ENCODE measurements at places on chromosomes 12 and 14.

DNA sequence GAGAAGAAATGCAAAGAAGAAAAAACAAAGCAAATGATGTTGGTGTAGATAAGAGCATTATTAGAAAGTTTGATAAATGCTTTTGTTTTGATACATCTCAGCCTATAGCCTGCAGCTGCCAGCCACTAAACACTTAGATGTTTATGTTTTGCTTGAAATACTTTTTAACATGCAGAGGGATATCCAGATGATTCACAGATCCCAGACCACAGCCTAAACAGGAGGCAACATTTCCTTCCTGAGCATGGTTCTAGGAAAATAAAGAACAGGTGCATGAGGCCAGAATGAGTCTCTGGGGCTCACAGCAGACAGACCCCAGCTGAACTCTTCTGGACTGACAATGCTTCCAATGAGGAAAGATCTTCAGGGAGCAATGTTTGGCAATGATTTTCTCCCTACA lies 103.7 kb upstream of the EEA1 start:
- DNase-seq: no peak

GRCh38 chr12:82638324-82638723 lies 48.4 kb upstream of the TMTC2 start:
- no peak for DNase-seq

DNA sequence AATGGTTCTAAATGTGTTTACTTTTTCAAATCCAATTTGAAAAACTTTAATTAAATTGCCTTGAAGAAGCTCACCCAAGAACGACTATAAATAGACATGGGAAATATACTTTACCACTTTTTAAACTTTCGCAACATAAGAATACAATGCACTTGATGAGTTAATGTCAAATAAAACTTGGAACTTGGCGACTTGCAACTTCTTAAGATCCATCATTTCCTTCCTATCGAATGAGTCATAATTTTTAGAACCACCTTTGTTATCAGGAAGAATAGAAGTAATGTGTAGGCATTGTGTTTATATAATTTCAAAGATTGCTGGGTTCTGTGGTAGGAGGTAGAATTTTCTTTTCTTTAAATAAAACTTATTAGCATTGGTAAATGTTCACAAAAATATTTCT lies 1417.4 kb upstream of the FLRT2 start:
- DNase-seq: no peak

GRCh38 chr14:104510794-104511611 lies 68.6 kb upstream of the C14orf180 start:
- no peak for DNase-seq

GRCh38 chr12:69685810-69686209 lies 13.3 kb downstream of the BEST3 start:
- DNase-seq: no peak

GRCh38 chr12:94172031-94172430 lies 23.7 kb downstream of the PLXNC1 start:
- no peak for DNase-seq

- DNase-seq: no peak
Observed at GRCh38 chr12:102756530-102756929, 160.5 kb downstream of the PAH start.

GRCh38 chr12:48183091-48183875 lies at the start of gene CCDC184:
CCDC184 (plus strand) TSS chr12:48183644; CDS start chr12:48184123, 479 bp downstream.
- DNase-seq: peak; percentile 67

DNA sequence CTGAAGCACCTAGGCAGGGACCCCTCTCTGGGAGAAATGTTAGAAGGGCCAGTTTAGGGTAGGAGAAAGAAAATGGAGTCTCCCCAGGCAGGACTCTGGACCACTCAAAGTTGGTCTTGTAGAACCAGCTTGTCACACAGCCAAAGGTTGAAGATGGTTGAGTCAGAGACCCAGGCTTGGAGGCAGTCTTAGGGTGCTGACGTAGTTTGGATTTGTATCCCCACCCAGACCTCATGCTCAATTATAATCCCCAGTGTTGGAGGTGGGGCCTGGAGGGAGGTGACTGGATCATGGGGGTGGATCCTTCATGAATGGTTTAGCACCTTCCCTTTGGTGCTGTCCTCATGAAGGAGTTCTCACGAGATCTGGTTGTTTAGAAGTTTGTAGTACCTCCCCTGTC lies 121.2 kb downstream of the CRACR2A start:
- DNase-seq: no peak

DNA sequence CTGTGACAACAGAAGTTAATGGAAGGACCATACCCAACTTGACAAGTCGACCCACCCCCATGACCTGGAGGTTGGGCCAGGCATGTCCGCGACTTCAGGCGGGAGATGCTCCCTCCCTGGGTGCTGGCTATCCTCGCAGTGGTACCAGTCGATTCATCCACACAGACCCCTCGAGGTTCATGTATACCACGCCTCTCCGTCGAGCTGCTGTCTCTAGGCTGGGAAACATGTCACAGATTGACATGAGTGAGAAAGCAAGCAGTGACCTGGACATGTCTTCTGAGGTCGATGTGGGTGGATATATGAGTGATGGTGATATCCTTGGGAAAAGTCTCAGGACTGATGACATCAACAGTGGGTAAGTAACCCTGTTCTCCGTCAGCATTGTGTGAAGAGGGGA lies 220.1 kb downstream of the NAV3 start:
- DNase-seq: no peak

GRCh38 chr12:43758247-43758727 lies 303 bp downstream of the PUS7L start:
- DNase-seq: no peak

- DNase-seq: no peak
Observed at GRCh38 chr12:95083471-95083870, 10.1 kb upstream of the NR2C1 start.

- DNase-seq: no peak
Observed at GRCh38 chr12:106894774-106895173, 60.9 kb upstream of the TMEM263 start.

GRCh38 chr12:64595863-64596793 lies 14.2 kb upstream of the RASSF3 start:
- no peak for DNase-seq

- no peak for DNase-seq
Observed at GRCh38 chr14:68956724-68957123, 22.4 kb downstream of the ACTN1 start.

GRCh38 chr14:22200977-22201605 lies 387.9 kb downstream of the DAD1 start:
- DNase-seq: no peak

DNA sequence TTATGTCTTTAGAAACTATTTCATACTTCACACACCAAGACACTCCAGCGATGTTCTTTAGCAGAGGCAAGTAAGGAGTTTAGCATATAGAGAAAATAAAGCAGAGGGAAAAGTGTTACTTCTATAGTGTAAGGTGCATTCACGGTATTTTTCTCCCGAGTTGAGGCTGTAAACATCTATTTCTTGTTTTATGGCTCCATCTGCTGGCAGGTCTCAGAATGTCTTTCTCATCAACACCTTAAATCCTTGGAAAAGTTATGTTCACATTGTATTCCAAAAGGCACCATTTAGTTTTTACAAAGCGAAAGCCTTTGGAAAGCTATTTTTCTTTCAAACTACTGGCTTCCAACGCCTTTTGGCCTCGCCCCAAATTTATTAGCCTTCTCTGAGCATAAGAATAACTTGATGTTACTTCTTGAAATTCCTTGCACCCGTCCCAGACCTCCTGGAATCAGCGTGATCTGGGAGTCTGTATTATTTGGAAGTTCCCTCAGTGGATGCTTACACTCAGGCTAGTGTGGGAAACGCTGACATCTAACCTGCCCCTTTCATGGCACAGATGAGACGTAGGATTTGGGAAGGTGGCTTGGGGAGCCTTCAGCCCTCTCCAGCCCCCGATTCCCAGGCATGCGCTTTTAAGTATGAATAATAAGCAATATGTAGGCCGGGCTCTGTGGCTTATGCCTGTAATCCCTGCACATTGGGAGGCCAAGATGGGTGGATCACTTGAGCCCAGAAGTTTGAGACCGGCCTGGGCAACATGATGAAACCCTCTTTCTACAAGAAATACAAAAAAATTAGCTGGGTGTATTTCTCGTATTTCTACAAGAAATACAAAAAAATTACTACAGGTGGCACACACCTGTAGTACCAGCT lies 1.9 kb upstream of the PIWIL1 start:
- DNase-seq: peak; percentile 28

GRCh38 chr14:64580467-64580866 lies 30.7 kb downstream of the PPP1R36 start:
- DNase-seq: no peak

DNA sequence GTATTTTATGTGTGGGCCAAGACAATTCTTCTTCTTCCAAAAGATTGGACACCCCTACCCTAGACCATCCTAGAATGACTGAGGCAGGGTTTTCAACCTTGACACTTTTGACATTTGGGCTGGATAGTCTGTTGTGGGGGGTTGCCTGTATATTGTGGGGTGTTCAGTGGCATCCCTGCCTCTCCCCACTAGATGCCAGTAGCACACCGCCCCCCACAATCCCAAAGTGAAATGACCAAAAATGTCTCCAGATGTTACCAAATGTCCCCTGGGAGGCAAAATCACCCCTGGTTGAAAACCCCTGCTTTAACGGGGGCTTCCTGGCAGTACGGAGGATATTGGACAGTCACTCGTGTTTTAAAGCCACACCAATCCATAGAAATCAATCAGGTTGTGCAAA lies 219.6 kb downstream of the PHETA1 start:
- DNase-seq: no peak

DNA sequence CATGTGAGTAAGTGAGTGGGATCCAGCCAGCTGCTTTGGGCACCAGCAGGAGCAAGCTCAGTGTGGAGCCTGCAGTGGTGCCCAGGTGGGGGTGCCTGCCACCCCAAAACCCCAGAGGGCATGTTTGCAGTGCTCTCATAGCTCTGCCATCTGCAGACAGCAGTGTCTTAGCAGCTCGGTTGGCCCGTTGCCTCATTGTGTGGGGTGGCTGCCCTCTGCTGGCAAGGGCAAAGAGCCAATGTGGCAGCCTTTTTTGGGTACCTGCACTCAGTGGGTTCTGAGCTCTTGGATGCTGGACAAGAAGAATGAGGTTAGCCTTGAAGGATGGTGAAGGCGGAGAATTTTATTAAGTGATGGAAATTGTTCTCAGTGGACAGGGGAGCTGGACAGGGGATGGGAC lies 52.3 kb downstream of the NEUROD4 start:
- no peak for DNase-seq

GRCh38 chr12:103839103-103839502 lies 1.9 kb downstream of the NT5DC3 start:
- no peak for DNase-seq

DNA sequence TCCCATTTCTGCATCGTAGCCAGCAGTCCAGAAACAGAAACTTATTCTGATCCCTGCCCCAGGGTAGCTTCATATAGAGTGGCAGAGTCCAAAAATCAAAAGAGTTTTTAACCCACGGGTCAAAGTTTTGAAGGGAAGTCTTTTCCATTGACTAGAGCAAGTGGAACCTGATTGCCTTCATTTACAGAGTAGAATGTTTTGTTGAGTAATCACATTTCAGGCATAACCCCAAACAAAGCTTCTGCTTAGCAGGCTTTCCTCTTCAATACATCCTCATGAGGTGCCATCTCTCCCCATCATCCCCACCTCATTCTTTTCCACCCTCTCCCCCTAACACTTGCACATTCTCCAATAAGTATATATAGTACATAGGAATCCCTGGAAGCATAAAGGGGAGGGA lies 516.0 kb upstream of the FBXO33 start:
- DNase-seq: no peak
